Endothelial cell (in vitro differentiated cells): ENCODE measurements at places on chromosomes 2 and 18.

GRCh38 chr18:79380816-79381806 lies 14.6 kb upstream of the NFATC1 start:
- peak; percentile 88 for DNase-seq

DNA sequence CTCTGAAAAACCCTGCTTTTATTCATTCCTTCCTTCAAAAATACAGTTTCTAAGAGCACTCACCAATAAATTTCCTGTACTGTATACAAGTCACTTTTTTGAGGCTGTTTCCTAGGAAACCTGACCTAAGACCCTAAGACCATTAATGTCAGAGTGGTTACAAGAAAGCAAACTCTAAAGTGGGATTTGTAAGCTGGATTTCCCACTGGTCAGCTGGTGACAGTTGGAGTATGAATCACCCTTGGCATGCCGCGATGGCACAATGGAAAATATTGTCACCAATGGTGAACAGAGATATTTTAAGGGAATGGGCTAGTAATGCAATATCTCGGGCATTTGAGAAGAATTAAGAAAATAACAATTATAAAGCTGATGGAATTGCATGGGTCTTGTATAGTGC lies 101.9 kb downstream of the COL3A1 start:
- DNase-seq = no peak

- no peak for DNase-seq
These were observed 68.6 kb upstream of the PXDN start for GRCh38 chr2:1812926-1813325.

GRCh38 chr2:120005834-120006521 lies 6.9 kb upstream of the EPB41L5 start:
- no peak for DNase-seq

GRCh38 chr2:26778507-26778906 lies 7.3 kb upstream of the CENPA start:
- DNase-seq = no peak

DNA sequence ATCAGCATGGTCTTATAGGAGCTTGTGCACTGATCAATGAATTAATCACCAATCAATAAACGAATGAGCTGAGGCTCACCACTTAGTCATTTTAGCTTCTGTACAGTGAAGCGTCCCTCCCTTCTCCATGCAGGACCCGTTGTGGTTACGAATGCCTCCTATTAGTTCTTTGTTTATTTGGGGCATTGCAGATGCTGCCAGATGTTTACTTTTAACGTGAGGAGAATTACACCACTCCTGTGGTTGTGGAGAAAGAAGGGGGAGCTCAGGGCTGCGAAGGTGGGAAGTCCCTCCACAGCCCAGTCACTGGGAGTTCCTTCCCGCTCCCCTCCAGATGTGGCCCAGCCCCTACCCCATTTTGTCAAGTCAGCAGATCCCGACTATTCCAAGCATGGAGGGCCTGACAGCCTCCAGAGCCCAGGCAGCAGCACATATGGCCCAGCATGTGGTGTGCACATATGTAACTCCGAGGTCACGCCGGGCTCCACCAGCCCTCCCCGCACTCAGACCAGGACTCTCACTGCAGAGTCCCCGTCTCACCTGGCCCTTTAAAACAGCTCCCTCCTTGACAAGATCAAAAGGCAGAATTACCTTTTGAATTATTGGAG lies 20.9 kb downstream of the PKDCC start:
- no peak for DNase-seq

DNA sequence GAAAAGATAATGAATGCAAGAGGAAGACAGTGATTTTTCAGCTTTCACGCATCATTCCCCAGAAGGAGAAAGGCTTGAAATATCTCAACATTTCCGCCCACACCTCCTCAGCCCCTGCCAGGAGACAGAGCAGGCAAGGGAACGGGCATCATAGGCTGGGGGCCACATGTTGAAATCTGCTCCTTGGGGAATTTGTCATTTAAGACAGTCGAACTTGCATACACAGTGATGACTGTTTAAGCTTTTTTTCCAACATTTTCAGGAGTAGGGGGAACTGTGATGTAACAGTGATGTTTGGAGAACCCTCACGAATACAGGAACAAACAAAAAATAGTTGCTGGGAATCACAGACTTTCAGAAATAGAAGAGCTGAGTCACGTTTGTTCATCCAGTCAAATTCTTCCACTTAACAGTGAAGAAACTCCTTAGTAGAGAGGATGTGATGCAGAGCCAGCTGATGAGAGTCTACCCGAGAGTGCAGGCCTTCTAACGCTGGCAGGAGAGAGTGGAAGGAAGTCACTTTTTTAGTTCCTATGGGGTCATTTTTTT lies 266.8 kb downstream of the ALPK2 start:
- no peak for DNase-seq

- DNase-seq = no peak
These were observed 9.4 kb downstream of the HNRNPA3 start for GRCh38 chr2:177221970-177222369.

DNA sequence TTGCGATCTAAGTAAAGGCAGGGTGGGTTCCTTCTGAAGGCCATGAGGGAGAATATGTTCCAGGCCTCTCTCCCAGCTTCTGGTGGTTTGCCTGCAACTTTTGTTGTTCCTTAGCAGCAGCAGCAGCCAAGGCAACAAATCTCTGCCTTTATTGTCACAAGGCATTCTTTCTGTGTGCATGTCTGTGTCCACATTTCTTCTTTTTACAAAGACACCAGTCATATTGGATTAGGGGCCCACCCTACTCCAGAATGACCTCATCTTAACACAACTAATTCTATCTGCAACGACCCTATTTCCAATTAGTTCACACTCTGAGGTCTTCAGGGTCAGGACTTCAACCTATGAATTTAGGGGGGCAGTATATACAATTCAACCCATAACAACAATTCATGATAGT lies 587.5 kb downstream of the XIRP2 start:
- no peak for DNase-seq

- DNase-seq = no peak
These were observed 419.0 kb downstream of the DSC3 start for GRCh38 chr18:30623401-30624065.

DNA sequence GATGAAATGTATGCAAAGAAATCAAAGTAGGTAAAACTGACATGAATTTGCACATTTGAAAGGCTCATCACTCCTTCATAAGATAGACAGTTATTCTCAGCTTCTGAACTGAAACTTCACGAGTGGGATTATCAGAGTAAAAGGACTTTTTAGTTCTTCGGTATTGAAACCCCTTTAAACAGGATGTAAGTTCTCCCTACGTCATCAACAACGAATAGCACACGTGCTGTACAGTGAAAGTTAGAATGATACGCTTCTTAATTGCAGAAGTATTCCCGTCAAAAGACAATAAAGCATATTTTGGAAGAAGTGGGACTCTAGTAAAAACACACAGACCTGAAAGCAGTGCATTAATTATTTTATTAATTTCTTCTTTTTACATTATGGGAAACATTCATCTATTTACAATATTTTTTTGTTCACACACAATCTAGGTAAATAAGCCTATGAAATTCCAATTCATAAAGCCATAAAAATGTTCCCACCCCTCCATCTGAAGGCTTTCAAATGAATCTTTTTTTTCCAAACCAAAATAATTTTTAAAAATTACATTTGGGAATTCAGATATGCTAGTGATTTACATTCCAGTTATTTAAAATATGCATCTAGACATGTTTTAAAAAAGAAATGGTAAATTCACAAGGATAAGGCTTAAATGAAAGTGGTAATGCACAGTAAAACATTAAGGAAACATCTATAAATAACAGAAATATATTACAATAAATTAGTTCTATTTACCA lies 45.9 kb downstream of the TGIF1 start:
- DNase-seq = no peak

- no peak for DNase-seq
These were observed 78.3 kb downstream of the CMPK2 start for GRCh38 chr2:6787376-6787775.

- DNase-seq = no peak
These were observed 42.5 kb downstream of the LDLRAD4 start for GRCh38 chr18:13260935-13261640.

- DNase-seq = no peak
These were observed 60.2 kb upstream of the FZD7 start for GRCh38 chr2:201973305-201973928.

GRCh38 chr2:44358503-44358902 lies 2.8 kb downstream of the PREPL start:
- no peak for DNase-seq

DNA sequence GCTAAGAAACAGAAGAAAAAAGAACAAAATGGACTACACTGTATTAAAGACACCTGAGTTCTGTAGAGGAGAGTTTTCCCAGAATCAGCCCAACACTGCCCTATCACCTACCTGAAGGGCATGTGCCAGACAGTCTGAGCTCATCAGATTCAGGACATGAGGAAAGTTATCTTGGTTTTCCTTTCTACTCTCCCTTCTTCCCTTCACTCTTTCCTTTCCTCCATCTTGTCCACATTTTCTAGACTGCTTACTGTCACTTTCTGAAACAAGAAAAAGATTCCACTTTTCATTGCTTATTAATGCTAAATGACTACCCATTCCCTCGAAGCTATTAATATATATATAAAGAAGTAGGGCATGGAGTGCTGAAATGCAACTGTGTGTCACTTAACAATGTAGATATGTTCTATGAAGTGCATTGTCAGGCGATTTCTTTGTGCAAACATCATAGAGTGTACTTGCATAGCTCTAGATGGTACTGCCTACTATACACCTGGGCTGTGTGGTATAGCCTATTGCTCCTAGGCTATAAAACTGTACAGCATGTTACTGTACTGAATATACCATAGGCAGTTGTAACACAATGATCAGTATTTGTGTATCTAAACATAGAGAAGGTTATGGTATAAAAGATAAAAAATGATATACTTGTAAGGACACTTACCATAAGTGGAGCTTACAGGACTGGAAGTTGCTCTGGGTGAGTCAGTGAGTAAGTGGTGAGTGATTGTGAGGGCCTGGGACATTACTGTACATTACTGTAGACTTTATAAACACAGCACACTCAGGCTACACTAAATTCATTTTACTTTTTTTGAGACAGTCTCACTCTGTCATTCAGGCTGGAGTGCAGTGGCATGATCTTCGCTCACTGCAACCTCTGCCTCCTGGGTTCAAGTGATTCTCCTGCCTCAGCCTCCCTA lies 145.5 kb upstream of the ITGA6 start:
- DNase-seq = no peak

DNA sequence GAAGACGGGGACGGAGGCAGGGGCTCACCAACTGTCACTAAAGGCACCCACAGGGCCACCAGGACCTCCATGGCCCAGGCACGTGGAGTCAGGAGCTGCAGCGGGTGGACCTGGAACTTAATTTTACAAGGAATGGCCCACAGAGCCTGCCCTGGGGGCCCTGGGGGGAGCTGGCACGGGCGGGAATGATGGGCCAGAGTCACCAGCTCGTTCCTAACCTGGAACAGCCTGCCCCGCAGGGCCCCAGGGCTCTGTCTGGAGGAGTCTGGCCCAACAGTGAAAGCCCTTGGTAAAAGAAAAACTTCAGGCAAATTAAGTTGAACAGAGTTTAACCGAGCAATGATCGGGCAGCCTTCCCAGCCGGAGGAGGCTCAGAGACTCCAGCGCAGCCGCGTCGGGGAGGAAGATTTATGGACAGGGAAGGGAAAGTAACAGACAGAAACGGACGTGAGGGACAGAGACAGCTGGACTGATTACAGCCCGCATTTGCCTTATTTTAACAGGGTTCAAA lies 118.4 kb upstream of the TMEM18 start:
- DNase-seq = no peak

DNA sequence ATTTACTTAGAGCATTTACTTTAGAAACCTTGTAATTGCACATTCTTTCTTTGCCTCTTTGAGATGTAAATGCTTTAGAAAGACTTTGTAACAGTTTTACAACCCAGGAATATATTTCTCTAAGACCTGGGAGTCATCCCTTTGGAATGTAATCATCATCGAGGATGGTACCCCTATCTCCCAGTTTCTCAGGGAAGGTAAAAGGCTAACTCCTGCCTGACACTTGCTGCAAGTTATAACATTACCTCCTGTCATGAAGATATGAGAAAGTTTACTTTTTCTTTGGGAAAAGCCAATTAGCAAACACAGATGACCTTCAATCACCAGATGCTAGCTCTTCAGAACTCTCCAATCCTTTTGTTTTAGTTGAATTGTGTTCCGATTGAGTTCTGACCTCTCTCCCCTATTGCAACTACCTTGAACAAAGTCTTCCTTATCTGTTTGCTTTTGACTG lies 420.3 kb upstream of the FSIP2 start:
- no peak for DNase-seq

DNA sequence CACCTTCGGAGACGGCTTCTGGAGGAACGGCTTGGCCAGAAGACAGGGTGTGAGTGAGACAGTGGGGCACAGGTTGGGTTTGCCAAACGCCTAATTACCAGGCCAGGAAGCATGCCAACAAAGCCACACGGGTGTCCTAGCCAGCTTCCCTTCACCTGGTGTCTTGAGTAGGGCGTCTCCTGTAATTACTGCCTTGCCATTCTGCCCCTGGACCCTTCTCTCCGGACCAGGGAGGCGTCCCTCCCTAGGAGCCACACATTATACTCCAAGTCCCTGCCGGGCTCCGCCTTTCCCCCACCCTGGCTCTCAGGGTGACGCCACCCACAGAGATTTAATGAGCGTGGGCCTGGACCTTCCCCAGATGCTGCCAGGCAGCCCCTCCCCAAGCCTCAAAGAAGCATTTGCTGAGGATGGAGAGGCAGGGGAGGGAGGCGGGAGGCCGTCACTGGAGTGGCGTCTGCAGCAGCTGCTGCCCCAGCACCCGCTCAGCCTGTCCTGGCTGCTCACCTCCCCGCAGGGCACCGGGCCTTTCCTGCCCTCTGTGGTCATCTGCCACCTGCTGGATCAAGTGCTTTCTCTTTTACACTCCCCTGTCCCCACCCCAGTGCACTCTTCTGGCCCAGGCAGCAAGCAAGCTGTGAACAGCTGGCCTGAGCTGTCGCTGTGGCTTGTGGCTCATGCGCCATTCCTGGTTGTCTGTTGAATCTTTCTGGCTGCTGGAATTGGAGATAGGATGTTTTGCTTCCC lies 20.7 kb downstream of the FOSL2 start:
- DNase-seq = no peak

DNA sequence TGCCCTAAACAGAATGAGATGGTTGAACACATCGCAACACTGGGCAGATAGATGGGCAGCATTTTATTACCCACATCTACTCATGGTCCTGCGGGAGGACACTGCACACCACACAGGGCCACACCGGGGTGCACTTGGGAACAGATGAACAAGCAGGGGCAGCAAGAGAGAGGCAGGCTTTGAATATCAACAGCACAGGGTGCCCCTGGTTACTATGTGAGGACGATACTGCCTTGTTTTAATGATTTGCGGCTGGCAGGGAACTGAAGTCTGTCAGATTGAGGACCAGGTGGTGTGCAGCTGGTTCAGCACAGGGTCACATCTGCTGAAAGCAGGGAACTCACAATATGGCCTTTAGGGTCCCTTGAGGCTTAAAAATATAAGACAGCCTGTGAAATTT lies 195.7 kb downstream of the PIEZO2 start:
- no peak for DNase-seq

DNA sequence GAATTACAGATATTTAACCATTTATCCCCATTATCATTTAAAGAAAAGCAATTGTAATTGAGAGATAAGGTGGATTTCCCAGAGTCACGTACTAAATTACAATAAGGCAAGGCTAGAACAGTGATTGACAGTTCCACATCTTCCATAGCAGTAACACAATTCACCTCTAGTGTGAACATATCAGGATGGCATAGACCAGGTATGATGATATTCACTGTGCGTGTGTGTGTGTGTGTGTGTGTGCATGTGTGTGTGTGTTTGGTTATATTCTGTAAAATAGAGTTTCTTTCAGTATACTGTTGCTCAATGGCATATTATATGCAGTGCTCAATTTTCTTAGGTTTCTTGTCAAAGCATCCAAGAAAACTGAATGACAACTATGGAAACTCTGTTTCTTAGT lies 1.7 kb downstream of the SCN2A start:
- DNase-seq = no peak

- peak; percentile 33 for DNase-seq
These were observed 634 bp downstream of the CREB1 start for GRCh38 chr2:207530160-207531031.
